Activated naive CD8-positive, alpha-beta T cell treated with anti-CD3 and anti-CD28 coated beads, Interleukin-2, amount 10 ng/mL, durations not matched to agents 7 days and 5 days (primary cell): ENCODE measurements at places on chromosomes 6 and 20.

- H3K27me3 ChIP-seq = no peaks in the 10 kb centered on the region
- H3K27ac ChIP-seq = no peak overlapping the region
Observed at GRCh38 chr6:156933201-156934068, 156.3 kb downstream of the ARID1B start.

DNA sequence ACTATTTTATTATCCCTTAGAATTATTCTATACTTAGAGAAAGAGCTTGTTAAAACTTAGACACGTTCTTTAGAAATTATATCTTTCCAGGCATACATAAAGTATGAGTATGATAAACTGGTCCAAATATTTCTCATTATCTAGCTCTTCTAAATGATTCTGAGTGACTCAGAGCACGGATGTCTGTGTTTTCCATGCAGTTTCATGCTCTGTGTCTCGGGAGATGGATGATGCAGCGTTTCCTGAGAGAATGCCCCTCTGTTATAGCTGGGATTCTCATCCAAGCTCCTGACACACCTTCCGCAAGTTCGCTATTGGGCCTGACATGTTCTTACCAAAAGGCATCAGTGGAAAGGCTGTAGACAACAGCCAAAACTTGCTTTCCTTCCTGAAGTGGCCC, 19.3 kb downstream of the SIRT5 start:
- H3K27ac ChIP-seq = no peak overlapping the region
- DNase-seq = no peak
- H3K27me3 ChIP-seq = no peaks in the 10 kb centered on the region
- peaks cover 3% of the 10 kb centered on the region for H3K4me1 ChIP-seq

GRCh38 chr6:23447731-23448130, 678.3 kb upstream of the NRSN1 start:
- H3K36me3 ChIP-seq = no peaks in the 10 kb centered on the region
- no peak overlapping the region for H3K4me3 ChIP-seq
- DNase-seq = no peak
- no peaks in the 10 kb centered on the region for H3K4me1 ChIP-seq
- H3K27ac ChIP-seq = no peak overlapping the region

- H3K4me1 ChIP-seq = no peaks in the 10 kb centered on the region
- no peak overlapping the region for H3K27ac ChIP-seq
- no peaks in the 10 kb centered on the region for H3K27me3 ChIP-seq
- H3K36me3 ChIP-seq = peaks cover 3% of the 10 kb centered on the region
- H3K4me3 ChIP-seq = no peak overlapping the region
Observed at GRCh38 chr6:129597023-129597713, 112.8 kb downstream of the ARHGAP18 start.

GRCh38 chr6:166540631-166541331, 45.7 kb downstream of the RAMACL start:
- peak overlapping the region; percentile 58 for H3K4me3 ChIP-seq
- peaks cover 19% of the 10 kb centered on the region for H3K4me1 ChIP-seq
- DNase-seq = no peak
- H3K27me3 ChIP-seq = no peaks in the 10 kb centered on the region

DNA sequence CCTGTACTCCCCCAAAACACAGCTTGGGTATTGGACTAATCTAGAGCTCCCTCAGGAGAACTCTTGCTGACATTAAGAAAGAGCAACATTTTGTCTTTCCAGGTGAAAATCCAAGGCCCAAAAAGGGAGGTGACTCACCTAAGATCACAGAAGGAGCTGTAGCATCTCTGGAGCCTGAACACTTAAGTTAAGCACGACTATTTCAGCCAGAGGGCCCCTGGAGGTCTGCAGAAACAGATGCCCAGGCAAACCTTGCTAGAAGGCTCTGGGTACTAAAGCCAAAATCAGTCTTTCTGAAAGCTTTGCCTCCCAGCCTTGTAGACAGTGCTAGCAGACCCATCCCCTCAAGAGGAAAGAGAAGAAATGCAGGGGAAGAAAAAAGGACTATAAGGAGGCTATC, 8.8 kb downstream of the EDN1 start:
- H3K27ac ChIP-seq = no peak overlapping the region
- no peaks in the 10 kb centered on the region for H3K36me3 ChIP-seq
- H3K4me3 ChIP-seq = no peak overlapping the region
- no peaks in the 10 kb centered on the region for H3K27me3 ChIP-seq

DNA sequence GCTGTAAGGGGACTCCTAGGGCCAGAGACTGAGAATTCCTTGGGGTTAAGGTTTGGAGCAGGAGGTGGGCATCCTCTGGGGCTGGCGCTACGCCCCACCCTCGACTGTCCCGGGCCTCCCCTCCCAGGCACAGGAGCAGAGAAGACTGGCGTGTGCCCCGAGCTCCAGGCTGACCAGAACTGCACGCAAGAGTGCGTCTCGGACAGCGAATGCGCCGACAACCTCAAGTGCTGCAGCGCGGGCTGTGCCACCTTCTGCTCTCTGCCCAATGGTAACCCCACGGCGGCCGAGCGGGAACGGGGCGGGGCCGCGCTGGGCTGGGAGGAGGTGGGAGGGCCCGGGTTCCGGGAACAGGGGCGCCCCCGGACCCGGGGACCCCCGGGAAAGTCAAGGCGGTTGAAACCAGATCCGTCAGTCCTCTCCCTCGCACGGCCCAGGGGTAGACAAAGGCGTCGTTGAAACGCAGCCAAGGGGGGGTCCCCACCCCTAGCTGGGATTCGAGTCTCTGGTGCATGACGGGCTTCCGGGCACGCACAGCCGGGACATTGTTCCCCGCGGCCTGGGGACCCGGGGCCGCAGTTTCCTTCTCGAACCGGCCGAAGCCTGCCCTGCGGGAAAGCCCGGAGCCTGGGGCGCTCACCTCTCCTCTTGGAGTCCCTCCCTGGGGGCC, 844 bp downstream of the WFDC2 start:
- no peak overlapping the region for H3K27ac ChIP-seq
- H3K4me3 ChIP-seq = peak overlapping the region; percentile 59
- no peaks in the 10 kb centered on the region for H3K4me1 ChIP-seq
- no peaks in the 10 kb centered on the region for H3K36me3 ChIP-seq

GRCh38 chr6:42552380-42552779, 11.4 kb upstream of the UBR2 start:
- no peak overlapping the region for H3K4me3 ChIP-seq
- no peak overlapping the region for H3K27ac ChIP-seq
- peaks cover 6% of the 10 kb centered on the region for H3K4me1 ChIP-seq
- H3K36me3 ChIP-seq = peaks cover 3% of the 10 kb centered on the region
- peaks cover 20% of the 10 kb centered on the region for H3K27me3 ChIP-seq

GRCh38 chr6:77587963-77588362, 64.9 kb upstream of the MEI4 start:
- H3K27ac ChIP-seq = no peak overlapping the region
- H3K4me3 ChIP-seq = no peak overlapping the region
- DNase-seq = no peak
- H3K36me3 ChIP-seq = no peaks in the 10 kb centered on the region
- H3K4me1 ChIP-seq = no peaks in the 10 kb centered on the region

GRCh38 chr6:149823013-149823412, 41.1 kb downstream of the LRP11 start:
- no peak overlapping the region for H3K4me3 ChIP-seq
- no peaks in the 10 kb centered on the region for H3K36me3 ChIP-seq
- H3K27me3 ChIP-seq = peaks cover 7% of the 10 kb centered on the region
- H3K27ac ChIP-seq = no peak overlapping the region
- no peaks in the 10 kb centered on the region for H3K4me1 ChIP-seq
- DNase-seq = no peak

DNA sequence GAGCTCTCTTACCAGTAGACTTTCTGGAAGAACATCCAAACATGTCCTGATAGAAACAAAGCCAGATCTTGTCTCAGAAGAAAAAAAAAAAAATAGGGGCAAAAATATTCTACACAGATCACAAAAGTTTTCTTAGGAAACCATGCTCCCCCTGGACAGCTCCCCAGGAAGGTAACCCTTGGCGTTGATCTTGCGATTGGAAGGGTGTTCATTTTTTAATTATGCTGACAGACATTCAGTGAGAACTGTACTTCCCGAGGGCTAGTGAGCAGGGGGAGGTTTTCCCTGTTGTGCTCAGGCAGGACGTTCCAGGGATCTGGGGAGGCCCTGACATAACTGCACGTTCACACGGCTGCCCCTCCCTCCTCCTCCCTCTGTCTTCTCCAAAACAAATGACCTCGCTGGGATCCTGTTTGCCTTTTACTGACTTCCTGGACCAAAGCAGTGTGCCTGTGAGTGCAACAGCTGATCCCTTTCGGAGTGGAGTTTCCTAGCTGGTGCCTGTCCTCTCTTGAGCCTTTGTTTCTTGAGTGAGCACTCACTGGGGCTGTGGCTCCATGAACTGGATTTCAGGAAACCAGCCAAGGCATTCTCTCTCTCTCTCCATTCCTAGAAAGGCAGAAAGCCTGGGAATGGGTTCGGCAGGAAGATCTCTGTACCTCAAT, 46.7 kb downstream of the MARCKS start:
- H3K4me1 ChIP-seq = peaks cover 1% of the 10 kb centered on the region
- H3K4me3 ChIP-seq = no peak overlapping the region
- no peak overlapping the region for H3K27ac ChIP-seq
